ENCODE measurements at places on chromosomes 6 and 20. TPM values are rescaled to one million over a fixed set of nuclear protein-coding genes. Genes with fewer than 3 reads are reported as not detected.

Gene PAK1IP1
- 18.6 TPM for total RNA-seq

Gene TAF4
- total RNA-seq = 17.9 TPM

Gene SHLD1
- total RNA-seq = 9.9 TPM

Gene CSE1L
- total RNA-seq = 77.6 TPM

Gene TFAP2A
- total RNA-seq = 15.9 TPM

Gene PI16
- total RNA-seq = not detected

Gene C20orf202
- total RNA-seq = not detected

Gene ASCC3
- 16.3 TPM for total RNA-seq

Gene CST2
- total RNA-seq = 0.83 TPM

Gene BHLHE23
- total RNA-seq = not detected

Gene C6orf52
- 2.6 TPM for total RNA-seq

Gene PRL
- not detected for total RNA-seq

Gene FNDC11
- total RNA-seq = 0.09 TPM

Gene TP53TG5
- not detected for total RNA-seq

Gene ITPR3
- total RNA-seq = 25.9 TPM

Gene PI3
- 2.5 TPM for total RNA-seq

Gene RHAG
- total RNA-seq = not detected

Gene WFDC10B
- not detected for total RNA-seq

Gene EBF4
- 2.7 TPM for total RNA-seq

Gene BMP6
- 18.9 TPM for total RNA-seq

Gene NDUFAF4
- 54.9 TPM for total RNA-seq

Gene BANF2
- total RNA-seq = not detected

Gene TRERF1
- 7.0 TPM for total RNA-seq

Gene CAP2
- total RNA-seq = 12.2 TPM
